ENCODE measurements at places on chromosomes 13 and 19.

GRCh38 chr13:106284358-106284757 lies 251.1 kb downstream of the EFNB2 start:
- DNase-seq: no peak

GRCh38 chr13:40271931-40272775 lies 394.3 kb downstream of the FOXO1 start:
- DNase-seq: peak; percentile 66

- DNase-seq: no peak
Measured at GRCh38 chr19:42292042-42292960, 9.6 kb upstream of the PRR19 start.

DNA sequence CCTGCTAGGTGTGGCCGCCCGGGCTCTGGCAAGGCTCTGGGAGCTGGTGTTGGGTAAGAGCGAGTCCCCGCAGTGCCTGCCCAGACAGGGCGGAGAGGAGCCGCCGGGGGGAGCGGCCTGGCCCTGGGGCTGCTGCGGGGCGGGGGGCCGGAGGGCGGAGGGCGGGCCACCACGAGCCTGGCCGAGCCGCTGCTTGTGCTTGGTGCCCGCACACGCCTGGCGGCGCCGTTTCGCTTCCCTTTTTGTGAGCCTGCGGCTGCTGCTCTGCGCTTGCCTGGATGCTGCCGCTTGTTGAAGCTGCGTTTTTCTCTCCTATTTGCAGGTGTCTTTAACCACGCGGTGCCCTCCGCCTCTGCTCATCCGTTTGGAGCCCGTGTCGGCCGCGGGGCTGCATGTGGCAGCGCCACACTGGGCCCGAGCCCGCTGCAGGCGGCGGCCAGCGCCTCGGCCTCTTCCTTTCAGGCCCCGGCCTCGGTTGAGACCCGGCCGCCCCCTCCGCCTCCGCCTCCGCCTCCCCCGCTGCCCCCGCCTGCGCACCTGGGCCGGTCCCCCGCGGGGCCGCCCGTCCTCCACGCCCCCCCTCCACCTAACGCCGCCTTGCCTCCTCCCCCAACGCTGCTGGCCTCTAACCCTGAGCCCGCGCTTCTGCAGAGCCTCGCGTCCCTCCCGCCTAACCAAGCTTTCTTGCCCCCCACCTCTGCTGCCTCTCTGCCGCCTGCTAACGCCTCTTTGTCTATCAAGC lies 8.5 kb downstream of the PLEKHJ1 start:
- no peak for DNase-seq

DNA sequence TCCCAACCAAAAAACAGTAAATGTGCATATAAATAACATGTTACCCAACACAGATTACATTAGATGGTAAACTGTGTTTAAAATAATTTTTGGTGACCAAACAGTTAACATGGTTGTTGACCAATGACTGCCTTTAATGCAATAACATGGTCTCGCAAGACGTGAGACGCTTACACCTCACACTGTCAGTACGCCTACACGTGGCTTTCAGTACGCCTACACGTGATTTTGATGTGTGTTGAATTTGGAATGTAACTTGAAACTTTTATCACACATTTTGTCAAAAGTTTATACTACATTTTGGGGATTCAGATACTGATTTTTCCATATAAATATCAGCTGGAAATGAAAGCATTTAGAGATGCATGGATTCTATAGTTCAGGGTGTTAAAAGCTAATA lies 32.0 kb downstream of the SLC7A9 start:
- DNase-seq: no peak

DNA sequence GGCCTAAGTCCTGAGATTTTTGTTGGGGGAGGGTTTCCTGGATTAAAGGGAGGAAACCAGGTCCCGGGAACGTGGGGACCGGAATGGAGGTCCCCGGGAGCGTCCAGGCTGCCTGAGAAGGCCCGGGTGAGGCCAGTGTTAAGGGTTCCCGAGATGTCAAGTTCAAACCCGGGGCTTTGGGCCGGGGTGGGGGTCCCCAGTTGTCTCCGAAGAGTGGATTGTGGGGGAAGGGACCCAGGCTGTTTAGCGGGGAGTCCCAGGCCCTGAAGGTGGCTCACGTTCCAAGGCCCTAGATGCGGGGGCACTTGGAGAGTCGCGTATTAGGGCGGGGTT lies 262 bp downstream of the COX7A1 start:
- DNase-seq: no peak

DNA sequence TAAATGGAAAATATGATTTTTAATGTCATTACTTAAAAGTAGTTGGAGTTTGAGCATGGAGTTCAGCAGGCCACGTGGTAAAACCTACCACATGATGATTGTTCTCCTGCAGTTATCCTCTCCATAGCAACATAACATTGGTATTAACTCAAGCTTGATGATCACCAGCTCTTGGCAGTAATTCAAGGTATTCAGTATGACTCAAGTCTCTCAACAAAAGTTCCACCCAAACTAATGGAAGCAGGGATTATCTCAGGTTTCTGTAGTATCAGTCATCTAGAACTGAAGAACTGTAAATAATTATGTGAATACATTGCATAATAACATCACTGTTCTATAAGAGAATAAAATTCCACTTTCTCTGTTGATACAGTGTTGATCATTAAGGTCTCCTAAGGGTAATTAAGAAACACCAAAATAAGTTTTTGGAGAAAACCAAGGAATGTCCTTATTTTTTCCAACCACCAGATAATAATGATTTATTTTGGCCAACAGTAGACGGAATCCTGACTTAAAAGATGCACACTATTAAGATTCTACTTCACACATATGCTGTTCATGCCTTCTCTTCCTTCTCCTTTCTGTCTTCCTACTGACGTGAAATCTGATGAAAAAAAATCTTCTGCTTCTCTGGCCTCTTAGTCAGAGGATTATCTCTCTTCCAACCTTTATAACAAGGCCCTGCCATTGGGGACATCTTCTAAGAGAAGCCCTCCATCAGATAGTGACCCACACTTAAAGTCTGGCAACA lies 1092.3 kb downstream of the EFNB2 start:
- DNase-seq: no peak

- DNase-seq: peak; percentile 44
Measured at GRCh38 chr13:94346261-94347019, 133.0 kb downstream of the DCT start.

DNA sequence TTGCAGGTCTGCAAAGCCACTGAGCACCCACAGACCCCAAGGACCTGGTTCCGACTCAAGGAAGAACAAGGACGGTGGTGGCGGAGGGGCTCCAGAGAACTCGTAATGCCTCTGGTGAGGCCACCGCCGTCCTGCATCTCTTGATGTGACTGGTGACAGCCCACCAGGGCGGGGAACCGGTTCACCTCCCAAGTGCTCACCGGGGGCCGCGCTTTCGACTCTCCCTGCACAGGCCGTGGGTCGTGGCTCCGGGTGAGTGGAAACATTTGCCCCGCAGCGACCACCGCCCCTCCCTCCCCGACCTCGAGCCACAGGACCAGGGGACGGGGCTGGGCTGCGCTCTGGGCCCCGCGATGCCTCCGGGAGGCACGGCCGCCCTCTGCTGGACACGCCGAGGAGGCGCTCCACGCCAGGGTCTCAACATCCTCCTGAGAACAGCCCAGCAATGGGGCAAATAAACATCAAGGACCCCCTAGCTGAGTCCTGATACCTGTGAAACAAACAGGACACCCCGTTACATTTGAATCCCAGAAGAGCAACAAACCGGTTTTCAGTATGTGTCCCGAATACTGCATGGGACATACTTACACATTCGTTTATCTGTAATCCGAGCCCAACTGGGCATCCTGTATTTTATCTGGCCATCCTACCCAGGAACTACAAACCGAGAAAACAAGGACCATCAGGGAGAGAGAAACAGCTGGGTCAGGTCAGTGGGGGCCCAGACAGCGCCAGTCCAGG lies 3.9 kb upstream of the PLPP2 start:
- peak; percentile 71 for DNase-seq

GRCh38 chr13:41271456-41272285 lies 8.3 kb upstream of the MTRF1 start:
- DNase-seq: peak; percentile 37

- no peak for DNase-seq
Measured at GRCh38 chr13:40980461-40980860, 38.7 kb downstream of the ELF1 start.

DNA sequence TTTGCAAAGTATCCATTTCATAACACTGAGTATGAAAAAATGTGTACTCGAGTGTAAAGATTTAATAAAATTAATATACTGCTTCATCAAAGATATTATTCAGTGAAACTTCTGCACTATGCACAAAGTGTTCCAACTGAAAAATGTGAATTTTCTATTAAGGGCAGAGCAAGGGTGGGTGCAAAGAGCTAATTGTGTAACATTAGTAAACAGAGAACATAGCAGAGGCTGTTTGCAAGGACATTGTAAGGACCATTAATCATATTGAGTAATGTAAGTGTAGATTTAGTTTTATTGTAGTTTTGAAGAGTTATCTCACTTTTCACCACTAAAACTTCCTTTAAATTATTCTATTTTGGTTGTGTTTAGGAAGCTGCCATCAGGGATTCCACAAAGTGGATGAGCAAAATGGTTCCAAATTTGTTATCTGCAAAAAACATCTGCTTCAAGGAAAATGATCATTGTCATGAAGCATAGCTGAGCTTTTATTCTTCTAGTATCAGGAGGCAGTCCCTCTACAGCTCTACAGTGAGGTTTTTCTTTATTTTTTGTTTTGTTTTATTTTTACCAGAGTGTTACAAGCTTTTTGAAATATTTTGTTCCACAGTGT lies 1375.4 kb downstream of the SLITRK1 start:
- DNase-seq: no peak

GRCh38 chr13:59494560-59494970 lies 669.2 kb downstream of the DIAPH3 start:
- DNase-seq: no peak

- DNase-seq: no peak
Measured at GRCh38 chr13:50079655-50080202, 64.5 kb downstream of the KCNRG start.

DNA sequence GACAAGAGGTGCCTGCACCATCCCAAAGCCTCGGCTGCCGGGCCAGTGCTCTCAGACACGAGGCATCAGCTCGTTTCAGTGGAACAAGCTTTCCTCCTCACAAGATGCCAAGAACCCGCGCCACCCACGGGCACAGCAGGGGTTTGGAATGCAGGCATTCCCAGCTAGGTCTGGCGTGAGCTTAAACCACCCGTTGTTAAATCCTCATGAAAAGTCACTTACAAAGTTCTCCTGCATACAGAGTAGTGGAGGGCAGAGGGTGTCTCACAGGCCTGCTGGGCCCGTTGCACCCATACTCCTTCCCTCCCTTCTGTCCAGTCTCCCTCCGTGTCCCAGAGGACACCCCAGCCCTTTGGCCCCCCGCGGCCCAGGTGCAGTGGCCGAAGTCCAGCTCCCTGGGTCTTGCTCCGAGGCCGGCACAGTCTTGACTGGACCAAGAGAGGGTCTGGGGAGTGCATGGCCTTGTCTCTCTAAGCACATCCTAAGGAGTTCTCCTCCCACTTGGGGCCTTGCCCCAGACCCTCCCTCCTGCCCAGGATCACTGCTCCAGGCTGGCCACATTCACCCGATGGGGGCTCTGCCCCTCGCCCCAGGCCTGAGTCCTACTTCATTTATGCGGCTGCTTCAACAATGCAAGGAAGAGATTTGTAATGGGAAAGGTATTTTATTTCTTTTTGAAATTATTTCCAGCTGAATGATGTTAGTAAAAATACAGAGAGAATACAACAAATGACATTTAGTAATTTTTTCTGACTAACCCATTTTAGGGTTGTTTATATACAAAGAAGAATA lies 35.2 kb upstream of the GRTP1 start:
- no peak for DNase-seq

GRCh38 chr19:50599427-50599826 lies 31.2 kb upstream of the LRRC4B start:
- DNase-seq: no peak

DNA sequence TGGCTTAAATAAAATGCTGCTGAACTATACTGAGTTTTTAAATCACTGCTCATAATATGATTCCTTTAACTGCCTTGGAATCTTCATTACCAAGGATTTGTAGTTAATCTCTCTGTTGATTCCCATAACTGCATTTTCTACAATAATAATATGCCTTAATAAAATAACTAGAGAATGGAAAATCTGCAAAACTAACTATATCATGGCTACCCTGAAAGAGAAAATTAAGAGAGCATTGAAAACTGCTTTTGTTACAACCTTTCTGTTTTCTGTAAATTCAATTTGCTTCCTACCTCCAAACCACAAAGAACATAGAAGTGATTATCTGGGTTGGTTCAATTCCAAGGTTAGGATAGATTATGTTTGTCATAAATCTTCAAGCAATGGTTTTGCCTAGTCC lies 202.8 kb upstream of the ATXN8OS start:
- no peak for DNase-seq

GRCh38 chr13:50893211-50893852 lies 16.3 kb upstream of the RNASEH2B start:
- DNase-seq: no peak

GRCh38 chr13:74761801-74762757 lies 627.9 kb upstream of the KLF12 start:
- no peak for DNase-seq

DNA sequence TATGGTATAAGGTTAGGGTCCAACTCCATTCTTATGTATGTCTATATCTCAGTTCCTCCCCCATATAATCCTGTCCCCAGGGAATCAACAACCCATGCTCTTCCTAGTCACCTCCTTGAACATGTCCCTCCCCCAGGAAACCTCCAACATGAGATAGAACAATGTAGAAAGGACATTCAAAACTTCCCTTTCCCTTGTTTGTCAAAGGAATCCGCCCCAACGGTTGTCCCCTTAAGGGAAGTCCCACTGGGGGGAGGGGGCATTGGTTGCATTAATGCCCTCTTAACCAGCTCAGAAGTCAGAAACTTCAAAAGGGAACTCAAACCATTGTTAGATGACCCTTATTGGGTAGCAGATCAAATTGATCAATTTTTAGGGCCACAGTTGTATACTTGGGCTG lies 6.8 kb upstream of the ZNF561 start:
- DNase-seq: no peak

- DNase-seq: no peak
Measured at GRCh38 chr13:85313761-85314503, 485.3 kb downstream of the SLITRK6 start.

GRCh38 chr19:1131718-1132551 lies 28.1 kb downstream of the GPX4 start:
- peak; percentile 92 for DNase-seq

- no peak for DNase-seq
Measured at GRCh38 chr13:29754473-29754806, 96.0 kb downstream of the UBL3 start.

DNA sequence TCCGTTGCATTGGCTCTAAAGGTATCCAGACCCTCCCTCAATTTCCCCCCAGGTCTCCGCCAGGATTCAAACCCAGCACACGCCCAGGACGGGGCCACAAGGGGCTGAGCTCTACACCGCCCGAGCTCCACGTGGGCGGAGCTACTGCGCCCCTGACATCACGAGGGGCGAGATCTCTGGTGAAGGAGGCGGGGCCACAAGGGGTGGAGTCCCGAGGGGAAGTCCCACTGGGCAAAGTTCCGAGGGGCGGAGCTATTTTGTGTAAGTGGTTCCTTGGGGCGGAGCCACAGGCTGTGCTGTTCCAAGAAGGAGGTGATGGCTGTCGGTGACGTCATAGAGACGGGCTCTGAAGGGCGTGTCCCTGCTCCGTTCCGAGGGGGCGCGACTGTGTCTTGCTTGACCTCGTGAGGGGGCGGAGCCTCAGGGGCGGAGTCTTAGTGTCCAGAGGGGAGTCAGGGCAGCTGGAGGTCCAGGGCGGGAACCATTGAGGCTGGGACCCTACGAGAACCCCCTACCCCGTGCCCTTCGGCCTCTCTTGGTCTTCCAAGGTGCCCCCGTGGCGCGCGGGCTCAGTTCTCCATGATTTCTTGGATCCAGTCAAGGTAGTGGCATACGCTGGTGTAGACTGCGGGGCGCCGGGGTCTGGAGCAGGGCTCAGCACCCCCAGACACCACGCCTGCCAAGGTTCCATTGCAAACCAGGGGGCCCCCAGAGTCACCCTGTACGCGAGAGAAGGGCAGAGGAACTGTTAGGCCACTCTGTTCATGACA lies 1.3 kb upstream of the KLK8 start:
- DNase-seq: no peak
